NCI-H146 (cell line): ENCODE measurements at places on chromosomes 2 and 18.

GRCh38 chr2:37711308-37711731 is 39.9 kb upstream of the CDC42EP3 start:
- DNase-seq, result no peak

DNA sequence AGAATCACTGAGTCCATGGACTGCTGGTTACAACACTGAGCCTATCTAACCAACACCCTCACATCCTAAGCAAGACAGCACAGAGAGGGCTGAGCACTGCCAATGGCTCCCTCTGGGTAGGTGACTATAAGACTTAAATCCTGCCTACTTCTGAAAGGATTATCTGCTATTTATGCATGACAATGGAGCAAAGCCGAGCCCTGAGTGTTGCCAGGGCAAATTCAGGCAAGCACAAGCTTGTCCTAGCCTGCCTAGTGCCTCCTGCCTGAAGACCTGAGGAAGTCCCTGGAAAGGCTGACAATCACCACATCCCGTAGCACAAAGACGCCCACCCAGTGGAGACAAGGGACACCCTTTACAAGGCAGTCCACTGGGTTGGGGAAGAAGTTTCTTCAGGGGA is 129.7 kb downstream of the OSR1 start:
- DNase-seq, result no peak

DNA sequence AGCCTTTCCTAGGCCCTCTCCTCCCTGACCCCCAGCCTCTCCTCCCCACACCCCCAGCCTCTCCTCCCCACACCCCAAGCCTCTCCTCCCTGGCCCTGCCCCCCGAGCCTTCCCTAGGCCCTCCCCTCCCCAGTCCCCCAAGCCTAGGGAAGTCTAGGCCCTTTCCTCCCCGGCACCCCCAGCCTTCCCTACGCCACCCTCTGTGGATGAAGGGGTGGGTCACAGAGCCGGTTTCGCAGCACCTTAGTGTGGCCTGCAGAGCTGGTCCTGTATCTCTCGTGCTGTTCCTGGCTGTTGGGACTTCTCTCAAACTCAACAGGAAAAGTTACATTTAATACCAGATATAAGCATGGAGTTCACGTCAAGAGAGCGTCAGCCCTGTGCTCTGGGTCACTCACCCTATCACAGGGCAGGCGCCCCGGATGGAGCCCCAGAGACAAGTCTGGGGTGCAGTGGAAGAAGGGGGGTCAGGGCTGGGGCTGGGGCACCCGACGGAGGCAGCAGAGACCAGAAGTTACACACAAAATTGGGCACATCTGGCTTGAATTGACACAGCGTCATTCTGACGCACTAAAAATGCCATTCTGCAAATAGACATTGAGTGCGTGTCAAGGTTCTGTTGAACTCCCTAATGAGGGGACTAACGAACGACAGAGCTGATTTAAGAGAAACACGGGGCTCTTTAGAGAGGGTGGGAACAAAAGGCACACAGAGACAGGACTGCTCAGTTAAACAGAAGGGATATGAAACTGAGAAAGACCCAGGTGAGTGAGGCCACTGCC is 24.0 kb downstream of the KCNIP3 start:
- no peak for DNase-seq

DNA sequence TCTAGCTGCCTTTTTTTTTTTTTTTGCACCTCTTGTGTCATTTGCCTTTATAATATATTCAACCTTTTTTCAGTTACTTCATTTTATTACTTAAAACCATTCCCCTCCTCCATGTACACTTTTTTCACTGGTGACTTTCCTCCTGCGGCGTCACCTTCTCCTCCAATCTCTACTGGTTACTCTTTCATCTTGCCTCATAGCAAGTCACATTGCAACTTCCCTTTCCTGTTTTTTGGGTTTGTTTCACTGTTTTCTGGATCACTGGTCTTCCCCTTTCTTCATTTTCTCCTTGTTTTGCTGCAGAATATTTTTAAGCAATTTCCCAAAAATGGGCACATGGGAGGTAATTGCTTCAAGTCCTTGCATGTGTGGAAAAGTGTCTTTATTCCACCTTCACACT is 37.7 kb upstream of the GPR155 start:
- no peak for DNase-seq

GRCh38 chr2:201483342-201483741 is 31.8 kb downstream of the STRADB start:
- no peak for DNase-seq

DNA sequence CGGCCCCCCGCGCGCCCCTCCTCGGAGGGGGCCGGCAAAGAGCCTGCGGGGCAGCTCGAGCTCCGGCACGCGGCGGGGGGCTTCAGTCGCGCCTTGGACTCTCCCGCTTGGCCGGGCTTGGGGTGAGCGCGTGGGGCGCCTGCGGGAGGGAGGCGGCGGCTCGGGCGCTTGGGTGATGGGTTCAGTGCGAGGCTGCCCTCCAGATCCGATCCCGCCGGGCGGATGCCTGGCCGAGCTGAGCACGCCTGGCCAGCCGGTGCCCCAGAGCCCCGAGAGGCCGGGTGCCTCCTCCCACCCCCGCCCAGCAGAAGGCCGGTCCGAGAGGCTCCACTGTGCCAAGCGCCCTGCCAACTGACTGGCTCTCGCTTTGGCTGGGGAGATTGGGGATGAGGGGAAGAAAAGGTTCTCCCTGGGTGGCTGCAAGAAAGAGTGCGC is 273 bp upstream of the NXPH2 start:
- DNase-seq, result no peak

GRCh38 chr2:12298352-12298751 is 418.4 kb upstream of the TRIB2 start:
- DNase-seq, result no peak

DNA sequence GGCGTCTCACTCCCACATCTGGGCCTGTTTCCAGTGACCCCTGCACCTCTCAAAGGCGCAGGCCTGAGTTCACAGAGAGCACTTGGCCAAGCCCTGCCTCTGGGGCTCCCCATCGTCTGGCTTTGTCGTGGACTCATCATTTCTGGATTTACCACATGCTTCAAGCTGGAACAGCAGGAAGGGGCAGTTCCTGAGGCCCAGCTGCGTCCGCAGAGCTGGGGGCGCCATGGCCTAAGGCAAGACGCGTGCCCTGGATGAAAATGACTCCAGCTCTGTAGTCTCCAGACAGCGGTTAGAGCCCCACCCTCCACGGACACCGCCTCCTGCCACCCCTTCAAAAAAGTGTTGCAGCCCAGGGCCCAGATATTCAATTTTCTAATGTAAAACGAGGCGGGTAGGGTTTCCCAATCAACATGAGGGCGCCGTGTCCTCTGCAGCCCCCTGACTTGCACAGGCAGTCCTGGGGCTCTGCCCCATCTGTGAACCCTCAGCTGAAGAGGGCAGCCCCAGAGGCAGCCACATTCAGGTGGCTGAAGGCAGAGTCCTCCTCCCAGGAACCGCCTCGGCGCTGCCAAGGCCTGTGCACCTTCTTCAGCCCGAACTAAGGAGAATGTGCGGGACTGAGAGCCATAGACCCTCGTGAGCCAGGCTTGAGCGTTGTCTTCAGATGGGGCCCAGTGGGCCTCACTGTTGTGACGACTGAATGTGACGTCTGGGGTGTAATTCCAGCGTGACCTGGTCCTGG is 85.5 kb downstream of the NFATC1 start:
- DNase-seq, result no peak

DNA sequence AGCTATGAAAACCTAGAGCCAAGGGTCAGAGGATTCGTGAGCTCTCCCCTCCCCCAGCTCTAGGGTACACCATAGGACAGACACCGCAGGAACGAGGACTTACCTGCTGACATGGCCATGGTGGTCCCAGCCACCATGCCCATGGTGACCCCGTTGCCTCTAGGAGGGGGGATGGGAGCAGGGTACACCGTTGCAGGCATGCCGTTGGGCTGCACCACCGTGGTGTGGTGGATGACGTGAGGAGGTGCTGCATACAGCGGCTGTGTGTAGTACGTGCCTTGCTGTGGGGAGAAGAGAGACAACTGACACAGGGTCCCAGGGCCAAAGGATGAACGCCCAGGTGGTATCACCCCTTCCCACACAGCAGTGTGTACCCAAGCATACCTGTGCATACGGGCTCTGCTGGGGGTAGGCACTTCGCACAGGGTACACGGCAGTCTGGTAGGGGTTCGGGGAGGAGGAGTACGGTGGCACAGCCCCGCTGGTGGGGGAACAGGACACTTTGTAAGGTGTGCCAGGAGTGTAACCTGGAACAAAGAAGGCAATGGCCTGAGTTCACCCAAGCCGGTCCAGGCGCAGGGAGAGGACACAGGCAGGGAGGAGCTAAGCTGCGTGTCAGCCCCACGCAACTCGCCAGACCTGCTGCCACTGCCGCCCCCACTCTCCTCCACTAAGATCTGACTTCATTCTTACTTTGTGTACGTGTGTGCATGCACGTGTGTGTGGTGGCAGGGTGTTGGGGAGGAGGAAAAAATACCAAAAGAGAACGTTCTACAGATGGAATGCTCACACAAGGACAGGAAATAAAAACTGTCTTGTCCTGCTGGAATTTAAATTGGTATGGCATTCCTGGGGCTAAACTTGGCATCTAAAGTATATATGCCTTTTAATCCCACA is 37.8 kb downstream of the FAM168B start:
- no peak for DNase-seq

GRCh38 chr2:18611184-18611583 is 21.8 kb upstream of the NT5C1B start:
- DNase-seq, result no peak

- DNase-seq, result no peak
Observed at GRCh38 chr2:2572393-2573204, 241.5 kb upstream of the MYT1L start.

DNA sequence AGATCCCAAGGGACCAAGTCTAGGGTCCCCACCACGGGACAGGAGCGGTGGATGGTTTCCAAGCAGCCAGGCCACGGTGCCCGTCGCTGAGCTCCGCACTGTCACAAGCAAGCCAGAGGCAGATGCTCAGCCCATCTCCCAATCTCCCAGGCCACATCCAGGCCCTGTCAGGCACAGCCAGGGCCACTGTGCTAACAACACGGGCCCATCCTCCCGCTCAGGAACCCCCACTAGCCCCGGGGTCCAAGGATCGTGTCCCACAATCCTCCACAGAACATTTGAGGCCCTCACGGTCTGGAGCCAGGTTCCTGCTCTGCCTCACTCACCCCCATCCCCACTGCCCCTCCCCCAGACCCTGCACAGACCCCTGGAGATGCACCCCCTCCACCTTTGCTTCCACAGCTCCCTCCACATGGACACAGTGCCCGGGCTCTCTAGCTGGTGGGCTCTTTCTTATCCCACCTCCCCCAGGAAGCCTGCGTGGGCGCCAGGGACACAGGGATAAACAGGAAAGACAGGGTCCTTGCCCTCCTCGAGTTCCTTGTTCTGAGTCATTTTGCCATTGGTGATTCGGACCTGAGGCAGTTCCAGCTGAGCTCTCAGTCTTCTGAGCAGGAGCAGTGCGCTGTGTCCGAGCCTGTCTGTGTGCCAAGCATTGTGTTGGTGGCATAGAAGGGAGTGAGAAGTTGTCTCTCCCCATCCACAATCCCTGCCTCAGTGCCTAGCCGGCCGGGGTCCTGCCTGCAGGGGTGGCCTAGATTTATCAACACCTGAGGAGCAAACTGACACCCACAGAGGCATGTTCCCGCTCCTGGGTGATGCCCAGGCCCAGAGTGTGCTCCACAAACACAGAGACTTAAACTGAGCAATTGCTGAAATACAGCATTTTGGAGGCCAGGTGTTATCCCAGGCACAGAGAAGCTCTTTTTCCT is 7.0 kb downstream of the CROCC2 start:
- no peak for DNase-seq

DNA sequence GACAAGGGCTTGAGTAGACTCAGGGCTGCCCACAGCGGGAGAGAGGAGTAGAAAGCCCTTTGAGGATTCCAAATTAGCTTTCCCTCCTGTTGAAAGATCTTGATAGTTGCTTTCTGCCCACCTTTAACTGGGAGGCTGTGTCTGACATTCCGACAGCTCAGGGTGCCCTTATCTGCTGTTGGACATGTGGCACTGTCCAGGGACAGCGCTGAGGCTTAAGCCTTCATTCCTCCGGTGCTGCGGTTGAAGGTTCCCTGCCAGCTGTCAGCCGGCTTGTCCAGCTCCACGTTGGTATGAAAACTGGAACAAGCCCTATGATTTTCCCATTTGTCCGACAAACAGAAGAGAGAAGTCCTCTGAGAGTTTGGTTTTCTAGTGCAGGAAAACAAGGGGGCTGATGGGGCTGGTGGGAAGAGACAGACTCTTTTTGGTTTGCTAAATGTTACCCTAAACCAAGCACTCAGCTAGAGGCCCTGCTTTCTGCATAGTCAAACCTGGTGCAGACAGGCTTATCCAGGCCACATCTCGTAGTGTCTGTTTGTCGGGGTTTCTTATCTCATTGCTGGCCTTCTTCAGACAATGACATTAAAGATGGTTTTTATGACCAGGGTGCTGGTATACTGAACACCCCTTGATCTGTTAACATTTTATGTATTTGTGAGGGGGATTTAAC is 24.5 kb downstream of the GREB1 start:
- DNase-seq, result no peak

GRCh38 chr2:76599732-76600368 is 889.1 kb upstream of the GCFC2 start:
- DNase-seq, result peak; percentile 90

DNA sequence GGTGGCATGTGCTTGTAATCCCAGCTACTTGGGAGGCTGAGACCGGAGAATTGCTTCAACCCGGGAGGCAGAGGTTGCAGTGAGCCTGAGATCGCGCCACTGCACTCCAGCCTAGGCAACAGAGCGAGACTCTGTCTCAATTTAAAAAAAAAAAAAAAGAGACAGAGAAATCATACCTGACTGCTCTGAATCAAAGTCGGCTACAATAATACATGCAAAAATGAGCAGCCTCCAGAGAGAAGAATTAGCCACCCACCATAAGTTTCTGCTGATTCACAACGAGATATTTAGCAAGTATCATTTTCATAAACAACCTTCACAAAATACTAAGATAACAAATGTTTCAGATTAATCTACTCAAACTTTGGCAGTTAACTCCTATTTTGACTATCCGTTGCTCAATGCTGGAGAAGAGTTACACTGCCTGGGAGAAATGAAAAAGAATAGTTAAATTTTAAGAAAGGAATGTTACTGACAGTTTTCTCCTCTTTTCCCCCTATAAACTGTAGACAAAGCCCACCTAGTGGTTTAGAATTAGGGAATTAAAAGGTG is 1.5 kb downstream of the OSBPL1A start:
- no peak for DNase-seq

GRCh38 chr2:207813942-207814341 is 44.2 kb upstream of the FZD5 start:
- DNase-seq, result no peak

- DNase-seq, result no peak
Observed at GRCh38 chr2:239144713-239144999, 256.2 kb downstream of the HDAC4 start.

GRCh38 chr2:47777277-47777937 is 5.5 kb upstream of the MSH6 start:
- no peak for DNase-seq

GRCh38 chr2:122530814-122531213 is 775.4 kb downstream of the TSN start:
- no peak for DNase-seq
